ENCODE measurements at places on chromosomes 7 and 10. TPM values are rescaled to one million over a fixed set of nuclear protein-coding genes. Genes with fewer than 3 reads are reported as not detected.

Gene RTKN2
- total RNA-seq, result 27.5 TPM

GRCh38 chr10:71134732-71135211 lies 77.6 kb upstream of the UNC5B start:
- DNase-seq, result no peak

DNA sequence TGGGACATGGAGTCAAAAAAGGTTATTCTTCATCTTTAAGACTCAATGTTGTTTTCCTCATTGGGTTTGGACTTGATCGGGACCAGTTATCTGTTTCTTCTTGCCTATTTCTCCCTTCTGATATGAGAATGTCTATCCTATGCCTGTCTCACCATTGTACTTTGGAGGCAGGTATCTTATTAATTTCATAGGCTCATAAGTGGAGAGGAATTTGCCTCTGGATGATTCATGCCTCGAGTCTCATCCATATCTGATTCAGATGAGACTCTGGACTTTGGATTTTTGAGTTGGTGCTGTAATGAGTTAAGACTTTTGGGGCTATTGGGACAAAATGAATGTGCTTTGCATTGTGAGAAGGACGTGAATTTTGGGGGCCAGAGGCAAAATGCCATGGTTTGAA lies 36.2 kb upstream of the CCDC7 start:
- no peak for DNase-seq

DNA sequence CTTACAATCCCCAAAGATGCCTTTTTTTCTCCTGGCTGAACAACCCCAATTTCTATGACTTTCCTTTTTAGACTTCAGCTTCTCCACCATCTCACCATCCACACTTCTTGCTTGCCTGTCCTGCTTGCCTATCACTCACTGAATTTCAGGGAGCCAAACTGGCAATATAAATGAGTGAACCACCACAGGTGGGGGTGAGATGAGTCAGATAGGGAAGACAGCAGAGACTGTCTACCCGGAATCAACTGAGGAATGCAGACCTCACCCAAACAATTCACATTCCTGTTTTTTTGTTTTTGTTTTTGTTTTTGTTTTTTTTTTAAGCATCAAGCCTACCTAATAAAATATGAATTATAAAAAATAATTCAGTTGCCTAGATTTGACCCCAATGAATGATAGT lies 273.8 kb downstream of the NRG3 start:
- DNase-seq, result no peak

GRCh38 chr7:27842851-27843250 lies 102.9 kb downstream of the TAX1BP1 start:
- DNase-seq, result no peak

Gene MLXIPL
- 1.1 TPM for total RNA-seq

Gene MYL10
- total RNA-seq, result not detected

DNA sequence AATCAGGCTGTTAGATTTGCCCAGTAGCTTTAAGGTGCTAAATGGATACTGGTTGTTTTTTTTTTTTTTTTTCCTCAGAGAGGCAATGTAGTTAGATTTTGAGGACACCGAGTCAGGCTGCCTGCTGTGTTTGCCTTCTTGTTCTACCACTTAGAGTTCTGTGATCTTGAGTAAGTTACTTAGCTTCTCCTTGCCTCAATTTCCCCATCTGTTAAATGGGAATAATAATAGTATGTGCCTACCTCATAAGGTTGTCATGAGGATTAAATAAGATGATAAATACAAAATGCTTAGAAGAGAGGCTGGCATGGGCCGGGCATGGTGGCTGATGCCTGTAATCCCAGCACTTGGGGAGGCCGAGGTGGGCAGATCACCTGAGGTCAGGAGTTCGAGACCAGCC lies 14.6 kb downstream of the MORN4 start:
- DNase-seq, result no peak

GRCh38 chr10:75358835-75359421 lies 42.6 kb downstream of the ZNF503 start:
- no peak for DNase-seq

DNA sequence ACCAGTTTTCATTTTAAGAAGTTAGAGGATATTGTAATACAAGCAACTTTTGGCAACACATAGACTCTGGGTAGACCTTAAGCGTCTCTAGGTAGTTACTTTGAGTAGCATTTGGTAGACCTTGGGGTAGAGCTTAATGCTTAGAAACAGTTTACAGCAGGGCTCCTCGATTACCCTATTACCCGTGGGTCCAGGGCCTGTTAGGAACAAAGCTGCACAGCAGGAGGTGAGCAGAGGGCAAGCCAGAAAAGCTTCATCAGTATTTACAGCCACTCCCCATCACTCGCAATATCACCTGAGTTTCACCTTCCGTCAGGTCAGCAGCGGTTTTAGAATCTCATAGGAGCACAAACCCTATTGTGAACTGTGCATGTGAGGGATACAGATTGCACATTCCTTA lies 173.5 kb downstream of the TSPAN12 start:
- no peak for DNase-seq

- no peak for DNase-seq
Observed at GRCh38 chr10:26960308-26960707, 99.5 kb upstream of the ABI1 start.

DNA sequence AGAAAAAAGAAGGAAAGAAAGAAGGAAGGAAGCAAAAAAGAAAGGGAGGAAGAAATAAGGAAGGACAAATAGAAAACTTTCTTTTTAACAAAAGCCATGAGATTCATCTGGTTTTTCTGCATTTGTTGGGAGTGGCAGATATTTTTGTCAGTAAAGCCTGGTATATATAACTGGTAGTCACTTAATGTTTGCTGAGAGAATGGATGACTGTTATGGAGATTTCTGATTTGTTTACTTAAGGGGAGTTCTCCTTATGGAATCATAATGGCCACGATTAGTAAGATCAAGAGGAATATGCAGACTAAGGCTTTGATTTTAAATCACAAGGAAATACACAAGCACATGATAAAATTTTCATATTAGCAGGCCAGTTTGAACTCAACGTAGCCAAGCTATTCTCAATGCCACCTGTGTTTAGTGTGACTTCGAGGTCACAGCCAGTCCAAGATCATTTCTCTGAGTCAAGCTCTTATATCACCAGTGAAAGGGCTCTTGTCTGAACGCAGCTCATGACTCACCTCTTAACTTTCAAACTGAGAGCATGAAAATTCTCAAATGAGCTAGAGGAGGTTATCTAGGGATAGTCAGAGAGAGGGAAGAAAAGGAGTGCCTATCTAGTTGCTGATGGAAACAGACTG lies 445.1 kb upstream of the ZMIZ1 start:
- DNase-seq, result no peak

Gene RASSF4
- 16.4 TPM for total RNA-seq

GRCh38 chr10:125076891-125077541 lies 83.3 kb downstream of the CTBP2 start:
- no peak for DNase-seq

GRCh38 chr7:84077336-84077735 lies 117.3 kb downstream of the SEMA3A start:
- DNase-seq, result no peak

- DNase-seq, result no peak
Observed at GRCh38 chr7:124084024-124084423, 51.2 kb upstream of the TMEM229A start.

GRCh38 chr10:102735065-102735562 lies 8.6 kb upstream of the WBP1L start:
- DNase-seq, result no peak

DNA sequence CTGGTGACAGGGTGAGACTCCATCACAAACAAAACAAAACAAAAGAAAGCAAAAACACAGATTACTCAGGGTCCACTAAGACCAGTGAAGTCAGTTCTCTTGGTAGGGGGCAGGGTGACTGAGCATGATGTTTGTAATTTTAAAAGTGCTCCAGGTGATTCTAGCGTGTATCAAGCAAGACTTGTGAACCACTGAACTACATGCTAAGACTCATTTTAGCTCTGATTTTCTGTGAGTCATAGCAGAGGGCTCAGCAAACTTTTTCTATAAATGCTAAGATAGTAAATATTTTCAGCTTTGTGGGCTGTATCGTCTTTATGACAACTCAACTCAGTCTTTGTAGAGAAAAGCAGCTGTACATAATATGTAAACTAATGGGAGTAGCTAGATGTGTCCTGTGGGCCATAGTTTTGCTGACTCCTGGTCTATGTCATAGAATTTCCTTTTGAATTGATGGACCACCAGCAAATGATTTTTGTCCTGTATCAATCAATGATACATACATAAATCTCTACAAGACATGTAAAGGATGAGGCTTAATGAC lies 141.3 kb downstream of the CFTR start:
- no peak for DNase-seq

DNA sequence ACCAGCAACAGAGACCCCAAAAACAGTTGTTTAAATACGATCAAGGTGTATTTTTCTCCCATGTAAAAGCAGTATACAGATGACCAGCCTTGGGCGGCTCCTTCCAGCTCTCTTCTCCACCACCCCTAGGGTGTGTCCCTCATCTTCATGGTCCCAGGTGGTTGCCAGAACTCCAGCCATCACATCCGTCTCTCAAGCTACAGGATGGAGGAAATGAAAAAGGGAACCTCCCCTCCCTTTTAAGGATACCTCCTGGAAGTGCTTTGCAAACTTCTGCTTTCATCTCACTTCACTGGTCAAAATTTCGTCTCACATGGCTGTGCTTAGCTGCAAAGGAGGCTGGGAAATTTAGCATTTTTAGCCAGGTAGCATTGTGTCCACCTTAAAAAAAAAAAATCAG lies 59.3 kb downstream of the C10orf105 start:
- DNase-seq, result no peak

Gene TSPAN12
- total RNA-seq, result 15.7 TPM

DNA sequence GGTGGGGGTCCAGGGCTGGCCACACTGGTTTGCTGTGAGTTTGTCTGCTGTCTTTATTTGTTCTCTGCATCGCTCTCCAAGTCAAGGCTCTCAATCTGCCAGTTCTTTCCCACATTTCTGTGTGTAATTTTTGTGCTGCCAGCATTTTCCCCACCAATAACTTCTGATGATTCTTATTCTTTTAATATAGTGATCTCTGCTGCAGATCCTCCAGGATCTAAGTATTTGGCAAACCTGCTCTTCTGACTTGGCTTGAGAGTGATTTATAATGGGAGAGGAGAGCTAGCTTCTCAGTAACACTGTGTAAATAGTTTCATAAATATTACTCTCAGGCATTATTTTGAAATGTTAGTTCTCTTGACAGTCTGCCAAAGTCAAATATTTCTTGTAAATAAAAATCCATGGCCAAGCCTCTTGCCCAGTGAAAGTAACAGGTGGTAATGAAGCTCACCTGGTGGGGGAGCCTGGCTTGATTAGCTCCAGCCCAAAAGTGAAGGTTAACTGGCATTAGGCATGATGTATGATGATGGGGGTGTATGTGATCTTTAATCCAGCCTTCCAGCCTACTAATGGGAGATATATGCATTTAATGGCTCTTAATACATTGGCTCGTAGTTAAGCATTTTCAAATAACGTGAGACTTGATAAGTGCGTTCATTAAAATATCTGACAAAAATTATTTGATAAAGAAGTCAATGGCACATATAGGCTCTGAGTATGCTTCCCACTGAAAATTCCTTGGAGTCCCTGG lies 1055.9 kb downstream of the KCNMA1 start:
- DNase-seq, result no peak

Gene VPS37D
- 10.0 TPM for total RNA-seq

DNA sequence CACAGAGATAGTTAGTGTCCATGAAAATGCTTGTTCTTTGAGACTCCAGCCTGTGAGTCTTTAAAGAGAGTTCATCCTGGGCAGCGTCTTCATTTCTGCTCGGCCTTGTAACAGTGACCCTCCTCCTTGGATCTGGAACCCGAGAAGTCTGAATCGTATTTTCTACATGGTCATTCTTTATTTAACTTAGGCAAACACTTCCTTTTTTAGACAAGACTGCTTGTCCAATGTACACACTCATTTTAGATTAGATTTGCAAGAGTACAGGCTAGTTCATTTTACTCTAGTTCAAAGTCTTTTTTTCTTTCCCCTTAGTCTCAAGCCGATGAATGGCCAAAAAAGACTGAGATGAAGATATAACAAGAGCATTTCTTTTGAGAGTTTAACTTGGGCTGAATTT lies 133.5 kb downstream of the CHN2 start:
- DNase-seq, result no peak

Gene GPNMB
- total RNA-seq, result not detected

- no peak for DNase-seq
Observed at GRCh38 chr10:55233505-55233904, 432.5 kb upstream of the PCDH15 start.

DNA sequence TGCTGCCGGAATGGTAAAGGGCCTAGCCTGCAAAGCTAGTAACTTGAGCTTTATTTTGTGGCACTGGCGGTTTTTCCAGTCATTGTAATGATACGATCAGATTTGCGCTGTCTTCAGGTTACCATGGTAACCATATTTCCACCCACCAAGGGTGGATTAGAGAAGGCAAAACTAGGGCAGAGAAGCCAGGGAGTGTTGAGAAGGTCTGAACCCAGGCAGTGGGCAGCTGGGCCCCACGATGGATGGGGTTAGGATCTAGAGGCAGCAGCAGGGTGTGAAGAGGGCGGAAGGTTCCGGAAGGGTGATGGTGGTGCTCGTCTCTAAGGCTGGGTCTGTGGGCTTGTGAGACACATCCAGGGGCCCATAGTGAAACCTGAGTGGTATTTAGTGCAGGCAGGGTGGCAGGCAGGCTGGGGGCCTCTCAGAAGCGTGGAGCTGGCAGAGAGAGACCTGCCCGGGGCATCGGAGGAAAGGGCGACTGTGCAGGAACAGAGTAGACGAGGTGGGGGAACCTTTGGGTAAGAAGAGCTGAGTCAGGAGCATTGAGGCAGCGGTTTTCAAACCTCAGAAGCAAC lies 87.9 kb upstream of the GTF2I start:
- DNase-seq, result no peak

DNA sequence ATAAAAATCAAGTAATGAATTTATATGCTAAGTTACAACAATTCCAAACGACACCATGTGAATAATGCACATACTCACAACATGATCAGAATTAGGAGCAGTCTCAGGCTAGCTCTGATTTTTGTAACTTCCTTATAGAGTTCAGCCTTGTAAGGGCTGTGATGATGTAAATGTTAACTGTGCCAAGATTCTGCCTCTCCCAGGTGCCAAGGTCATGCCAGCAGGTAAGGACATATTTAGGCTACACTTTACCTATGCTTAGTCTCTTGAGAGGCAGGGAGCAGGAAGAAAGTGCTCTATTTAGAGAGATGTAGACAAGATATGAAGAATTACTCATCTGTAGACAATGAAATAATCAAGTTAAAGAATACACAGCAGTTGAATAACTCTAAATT lies 53.6 kb upstream of the AGR3 start:
- DNase-seq, result no peak

DNA sequence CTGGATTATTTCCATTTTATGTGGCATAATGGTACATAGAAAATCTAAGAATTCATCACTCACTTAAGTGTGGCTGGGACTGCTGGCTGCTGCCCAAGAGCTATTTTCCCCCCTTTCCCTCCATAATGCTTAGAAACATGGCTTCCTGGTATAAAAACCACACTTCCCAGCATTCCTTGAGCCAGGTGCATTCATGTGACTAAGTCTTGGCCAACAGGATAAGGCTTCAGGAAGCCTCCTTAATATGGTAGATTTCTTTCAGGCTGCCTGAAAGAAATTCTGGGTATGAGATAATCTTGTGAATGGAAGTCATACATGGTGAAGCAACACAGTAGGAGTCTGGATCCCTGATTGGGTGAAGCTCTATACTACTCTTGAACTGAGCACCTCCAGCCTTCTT lies 178.0 kb downstream of the JAZF1 start:
- DNase-seq, result no peak
